ENCODE measurements at places on chromosomes 4 and X.

DNA sequence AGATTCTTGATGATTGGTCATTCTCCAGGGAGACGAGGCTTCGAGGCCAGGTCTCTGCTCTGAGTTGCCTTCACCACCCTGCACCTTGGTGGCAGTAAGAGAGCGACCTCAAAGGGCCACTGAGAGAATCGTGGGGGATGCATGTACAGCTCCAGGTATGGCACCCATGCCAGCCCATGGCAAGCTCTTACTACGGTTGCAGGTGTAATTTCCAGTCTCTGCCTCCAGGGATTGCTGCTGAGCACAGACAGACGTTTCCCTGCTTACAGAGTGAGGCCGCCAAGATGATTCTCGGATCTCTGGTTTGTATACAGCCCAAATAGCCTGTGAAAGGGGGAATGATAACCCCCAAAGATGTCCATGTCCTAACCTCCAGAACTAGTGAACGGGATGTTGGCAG is 16.3 kb upstream of the DRD5 start:
- DNase-seq = no peak

GRCh38 chr4:167023364-167023925 is 210.8 kb downstream of the SPOCK3 start:
- DNase-seq = no peak

GRCh38 chrX:103417933-103418332 is 41.6 kb downstream of the BEX3 start:
- DNase-seq = no peak

- no peak for DNase-seq
Measured at GRCh38 chr4:159503236-159504008, 400.5 kb downstream of the RAPGEF2 start.

DNA sequence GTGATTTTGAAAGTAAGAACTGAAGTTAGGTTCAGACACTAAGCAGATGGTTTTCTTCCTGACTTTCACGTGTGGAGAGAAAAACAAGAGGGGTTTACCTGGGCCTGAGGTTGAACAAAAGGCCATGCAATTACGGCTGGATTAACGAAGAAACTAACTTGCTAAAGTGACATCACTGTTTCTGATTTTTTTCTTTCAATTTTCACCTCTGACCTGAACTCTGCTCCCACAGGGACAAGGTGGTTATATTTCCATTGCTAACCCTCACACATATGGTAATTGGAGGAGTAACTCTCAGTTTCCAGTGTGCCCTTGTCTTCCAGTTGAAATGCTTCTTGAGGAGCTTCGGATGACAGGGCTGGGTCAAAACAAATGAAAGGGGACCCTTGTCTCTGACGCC is 38.0 kb downstream of the MSN start:
- no peak for DNase-seq

GRCh38 chr4:145735827-145736226 is 55.9 kb downstream of the C4orf51 start:
- no peak for DNase-seq

DNA sequence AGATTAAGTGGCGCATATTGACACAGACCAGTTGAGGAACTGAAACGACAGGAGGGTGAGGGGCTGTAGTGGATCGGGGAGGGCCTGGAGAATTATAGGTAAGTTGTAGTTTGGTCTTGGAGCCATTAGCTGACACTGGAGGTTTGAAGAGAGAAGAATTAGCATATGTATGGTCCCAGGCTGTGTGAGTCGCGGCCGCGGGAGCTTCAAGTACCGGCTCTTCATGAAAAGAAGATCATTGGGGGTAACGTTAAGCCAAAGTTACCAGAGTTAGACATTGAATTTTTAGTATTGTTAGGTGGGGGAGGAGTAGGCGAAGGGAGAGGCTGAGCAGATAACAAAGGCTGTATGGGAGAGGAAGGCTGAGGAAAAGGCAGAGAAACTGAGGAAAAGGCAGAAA is 56.5 kb downstream of the ZNF674 start:
- DNase-seq = no peak

DNA sequence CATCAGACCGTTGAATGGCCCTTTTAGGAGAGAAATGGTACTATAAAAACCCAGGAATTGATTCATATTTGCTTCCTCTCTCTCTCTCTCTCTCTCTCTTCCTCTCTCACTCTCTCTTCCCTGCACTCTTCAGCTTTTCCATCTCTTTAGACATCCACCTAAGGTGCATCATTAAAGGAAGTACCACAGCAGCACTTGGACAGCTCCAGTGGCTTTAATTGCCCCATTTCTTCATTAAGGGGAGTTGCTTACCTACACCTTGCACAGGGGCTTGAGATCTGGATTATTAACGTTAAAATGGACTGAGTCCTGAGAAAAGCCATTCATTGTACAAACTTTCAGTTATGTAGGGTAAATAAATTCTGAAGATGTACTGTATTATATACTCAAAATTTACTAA is 323.6 kb downstream of the AFF2 start:
- no peak for DNase-seq

GRCh38 chr4:28227764-28228163 is 1367.1 kb downstream of the STIM2 start:
- DNase-seq = no peak

DNA sequence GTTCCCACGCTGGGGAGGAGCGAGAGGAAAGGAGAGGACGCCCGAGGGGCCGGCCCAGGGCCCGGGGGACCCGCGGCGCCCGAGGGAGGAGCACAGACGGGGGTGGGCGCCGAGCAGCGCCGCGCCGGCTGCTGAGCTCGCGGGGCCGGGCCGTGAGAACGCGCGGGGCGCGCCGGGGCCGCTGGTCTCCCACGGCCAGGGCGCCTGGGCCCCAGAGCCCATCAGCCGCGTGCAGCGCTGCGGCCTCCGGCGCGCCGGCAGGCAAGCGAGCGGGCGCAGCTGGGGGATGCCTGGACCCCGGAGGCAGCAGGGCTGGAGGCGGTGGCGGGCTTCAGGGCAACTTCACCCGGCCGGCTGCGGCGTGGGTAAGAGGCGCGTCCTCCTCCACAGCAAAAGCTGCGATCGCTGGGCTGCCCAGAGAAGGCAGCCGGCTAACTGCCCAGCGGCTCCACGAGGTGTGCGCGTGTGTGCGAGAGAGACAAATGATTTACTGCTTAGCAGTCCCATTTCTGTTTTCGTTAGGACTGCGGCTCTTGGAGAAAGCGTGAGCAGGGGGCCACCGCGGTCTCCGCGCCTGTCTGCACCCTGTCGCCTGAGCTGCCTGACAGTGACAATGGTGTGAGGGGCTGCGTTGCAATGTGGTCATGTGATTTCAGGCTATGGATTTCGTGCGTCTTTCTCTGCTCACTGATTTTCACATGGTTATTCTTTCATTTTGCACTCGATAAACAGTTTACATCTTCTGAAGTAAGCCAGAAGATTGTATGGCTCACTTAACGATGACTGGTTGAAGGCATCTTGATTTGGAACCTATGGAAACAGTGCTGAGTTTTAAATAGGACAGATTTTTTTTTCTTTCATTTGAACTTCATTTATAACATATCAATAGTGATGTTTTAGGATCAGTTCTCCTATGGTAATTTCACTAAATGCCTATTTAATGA is 1.2 kb downstream of the GUCY1A1 start:
- DNase-seq = no peak

GRCh38 chr4:167934216-167934615 is 158.1 kb upstream of the ANXA10 start:
- no peak for DNase-seq

- no peak for DNase-seq
Measured at GRCh38 chrX:113033966-113034680, 193.5 kb upstream of the AMOT start.

GRCh38 chr4:104063341-104063740 is 343.6 kb upstream of the TACR3 start:
- DNase-seq = no peak

GRCh38 chr4:87505862-87506261 is 23.3 kb downstream of the SPARCL1 start:
- DNase-seq = no peak

DNA sequence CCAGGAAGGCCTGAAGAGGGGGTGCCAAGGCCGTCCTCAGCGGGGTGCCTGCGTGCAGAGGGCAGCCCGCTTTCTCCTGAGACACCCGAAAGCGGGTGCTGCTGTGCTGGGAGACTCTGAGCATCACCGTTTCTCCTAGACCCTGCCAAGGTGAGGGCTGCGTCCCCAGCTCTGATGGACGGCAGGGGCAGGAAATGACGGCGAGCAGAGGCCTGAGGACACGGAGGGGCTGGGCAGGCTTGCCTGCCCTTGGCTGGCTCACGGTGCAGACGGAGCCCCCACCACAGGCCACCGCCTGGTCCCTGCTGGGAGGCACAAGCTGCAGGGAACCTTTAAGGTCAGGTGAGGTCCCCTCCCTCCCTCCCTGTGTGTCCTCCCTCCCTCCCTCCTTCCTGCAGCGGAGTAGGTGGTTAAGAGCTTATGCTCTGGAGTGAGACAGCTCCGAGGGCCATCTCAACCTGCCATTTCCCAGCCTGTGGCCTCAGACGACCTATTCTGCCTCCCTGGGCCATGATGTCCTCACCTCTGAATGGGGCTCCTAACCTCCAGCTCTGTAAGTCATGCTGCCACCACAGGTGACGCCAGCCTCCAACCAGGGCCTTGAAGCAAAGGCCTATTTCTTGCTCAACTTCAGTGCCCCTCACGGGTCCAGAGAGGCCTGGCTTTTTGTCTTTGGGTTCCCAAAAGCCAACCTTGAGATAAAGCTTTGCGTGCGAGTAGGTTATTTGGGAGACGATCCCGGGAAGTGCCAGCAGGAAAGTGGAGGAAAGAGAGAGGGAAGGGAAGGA is 54.2 kb upstream of the GRPEL1 start:
- no peak for DNase-seq

- DNase-seq = no peak
Measured at GRCh38 chr4:108982402-108983185, 219.7 kb upstream of the ETNPPL start.

GRCh38 chr4:168409089-168409801 is 71.0 kb downstream of the DDX60L start:
- no peak for DNase-seq

- no peak for DNase-seq
Measured at GRCh38 chrX:119706616-119707015, 13.6 kb upstream of the SEPTIN6 start.

- DNase-seq = no peak
Measured at GRCh38 chr4:67635331-67635730, 65.6 kb downstream of the UBA6 start.

GRCh38 chr4:121484633-121485032 is 103.8 kb upstream of the QRFPR start:
- no peak for DNase-seq

GRCh38 chrX:43003204-43003565 is 225.2 kb upstream of the PPP1R2C start:
- no peak for DNase-seq

DNA sequence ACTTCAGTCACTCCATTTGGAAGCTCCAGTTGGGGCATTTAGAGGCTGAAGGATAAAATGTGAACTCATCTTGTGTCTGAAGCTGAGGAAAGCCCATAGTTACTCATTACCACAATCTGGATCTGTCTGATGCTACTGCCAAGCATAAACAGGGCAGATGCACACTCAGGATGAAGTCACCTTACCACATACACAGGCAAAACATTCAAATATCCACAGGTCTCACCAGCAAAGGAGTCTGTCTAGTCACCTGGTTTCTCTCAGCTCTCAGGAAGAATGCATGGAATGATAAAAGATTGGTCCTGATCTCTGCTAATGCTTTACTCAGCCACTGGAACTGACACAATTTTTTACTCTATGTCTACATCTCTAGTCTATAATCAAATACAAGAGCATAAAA is 13.0 kb upstream of the ODAPH start:
- no peak for DNase-seq

DNA sequence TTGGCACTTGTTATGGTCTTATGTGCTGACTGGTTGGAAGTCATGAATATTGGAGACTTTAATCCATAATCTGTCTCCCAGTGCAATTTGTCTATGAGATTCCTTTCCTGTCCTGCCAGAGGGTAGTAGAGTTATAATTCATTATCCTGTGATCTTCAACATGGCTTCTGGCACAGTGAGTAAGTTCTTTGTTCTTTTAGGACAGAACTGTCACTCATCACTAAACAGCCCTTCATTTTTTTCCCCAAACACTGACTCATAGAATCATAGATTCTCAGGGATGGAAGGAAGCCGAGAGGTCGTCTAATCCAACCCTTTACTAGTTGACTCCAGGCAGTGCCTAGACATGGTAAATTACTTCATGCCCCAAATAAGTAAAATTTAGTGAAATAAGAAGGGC is 78.4 kb downstream of the LUZP4 start:
- DNase-seq = no peak
